ENCODE measurements at places on chromosomes 1 and 21.

DNA sequence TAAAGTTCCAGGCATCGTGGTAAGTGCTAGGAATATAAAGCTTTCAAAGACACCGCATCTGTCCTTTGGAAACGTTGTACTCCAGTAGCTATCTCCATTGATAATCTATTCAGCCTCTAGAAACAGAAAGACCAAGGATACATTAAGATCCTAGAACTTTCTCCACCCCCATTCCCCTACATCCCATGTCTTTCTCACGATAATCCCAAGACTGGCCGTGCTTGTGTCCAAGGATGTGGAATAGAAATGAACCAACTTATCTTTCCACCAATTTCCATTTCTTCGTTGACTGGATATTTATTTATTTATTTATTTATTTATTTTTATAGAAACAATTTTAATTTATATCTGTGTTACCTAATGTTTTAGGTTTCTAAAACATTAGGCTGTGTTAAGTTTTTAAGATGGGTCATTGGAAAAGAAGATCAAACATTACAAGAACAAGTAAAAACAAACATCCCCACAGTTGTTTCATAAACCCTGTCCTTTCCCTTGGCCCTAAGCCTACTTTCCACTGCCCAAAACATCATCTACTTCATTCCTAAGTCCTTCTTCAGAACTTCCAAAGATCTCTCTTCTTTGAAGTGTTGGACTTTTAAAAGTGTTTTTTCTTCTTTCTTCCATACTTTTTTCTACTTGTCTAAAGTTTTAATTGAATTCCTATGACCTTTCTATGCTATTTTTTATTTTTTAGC lies 39.7 kb downstream of the LRRC8C start:
- DNase-seq, result no peak

GRCh38 chr1:53633073-53633704 lies 105.8 kb downstream of the GLIS1 start:
- DNase-seq, result no peak

DNA sequence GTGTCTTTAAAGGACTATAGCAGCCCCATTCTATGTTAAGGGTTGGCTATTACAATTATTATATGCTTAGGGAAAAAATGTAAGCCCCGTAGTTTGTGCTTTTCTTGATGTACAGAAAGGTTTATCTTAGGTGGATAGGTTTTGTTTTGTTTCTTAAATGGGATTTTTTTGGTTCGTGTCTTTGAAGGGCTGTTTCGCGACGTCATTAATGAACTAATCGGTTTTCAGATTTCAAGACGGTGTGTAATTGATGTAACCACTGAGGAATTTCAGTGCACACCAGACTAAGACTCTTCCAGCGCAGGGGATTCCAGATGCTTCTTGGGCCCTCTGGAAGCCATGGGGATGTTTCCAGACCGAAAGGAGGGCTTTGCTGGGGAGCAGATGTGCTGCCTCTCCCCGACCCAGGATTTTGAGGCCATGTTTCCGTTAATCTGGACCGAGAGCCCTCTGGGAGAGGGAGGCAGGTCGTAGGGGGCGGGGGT lies 4.8 kb upstream of the SIM2 start:
- DNase-seq, result no peak

DNA sequence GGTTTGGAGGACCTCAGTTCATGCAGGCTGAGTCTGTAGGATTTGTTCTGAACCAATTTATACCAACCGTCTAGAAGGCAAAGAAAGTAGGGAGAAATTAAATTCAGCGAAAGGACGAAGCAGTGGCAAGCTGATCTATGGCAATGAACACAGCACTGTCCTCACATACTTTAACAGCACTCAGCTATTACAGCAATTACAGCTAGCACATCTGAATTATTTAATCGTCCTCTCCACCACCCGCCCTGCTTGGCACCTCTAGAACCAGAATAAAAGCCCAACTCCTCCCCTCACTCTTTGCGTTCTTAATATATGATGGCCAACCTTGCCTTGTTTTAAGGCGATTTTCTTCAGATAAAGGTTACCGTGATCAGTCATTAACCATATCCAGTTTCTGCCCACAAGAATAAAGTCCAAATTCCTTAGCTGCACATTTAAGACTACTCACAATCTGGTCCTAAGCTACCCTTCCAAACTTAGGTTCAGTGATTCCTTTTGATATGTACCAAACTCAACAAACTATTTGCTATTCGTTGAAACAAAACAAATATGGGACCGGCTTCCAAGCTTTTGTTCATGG lies 169.4 kb upstream of the ESRRG start:
- no peak for DNase-seq

GRCh38 chr1:175367896-175368295 lies 175.3 kb upstream of the KIAA0040 start:
- DNase-seq, result no peak

- peak; percentile 71 for DNase-seq
These were observed 16.4 kb downstream of the TP73 start for GRCh38 chr1:3668585-3669300.

DNA sequence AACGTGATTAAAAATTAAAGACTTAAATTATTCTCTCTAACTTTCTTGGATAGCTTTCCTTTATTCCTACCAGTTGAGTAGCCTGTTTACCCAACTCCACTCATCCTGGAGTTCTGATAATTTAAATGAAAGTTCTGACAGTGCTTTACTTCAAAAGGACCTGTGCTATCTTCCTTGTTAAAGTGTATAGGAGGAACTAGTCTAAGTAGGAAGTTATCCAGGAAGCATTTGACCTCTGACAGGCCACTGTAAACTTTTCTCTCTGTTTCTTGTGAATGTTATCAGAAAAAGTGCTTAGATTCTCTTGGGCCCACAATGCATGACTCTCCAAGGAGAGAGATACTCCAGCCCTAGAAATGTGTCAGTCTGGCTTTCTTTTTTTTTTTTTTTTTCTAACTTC lies 9.2 kb downstream of the UAP1 start:
- DNase-seq, result no peak

DNA sequence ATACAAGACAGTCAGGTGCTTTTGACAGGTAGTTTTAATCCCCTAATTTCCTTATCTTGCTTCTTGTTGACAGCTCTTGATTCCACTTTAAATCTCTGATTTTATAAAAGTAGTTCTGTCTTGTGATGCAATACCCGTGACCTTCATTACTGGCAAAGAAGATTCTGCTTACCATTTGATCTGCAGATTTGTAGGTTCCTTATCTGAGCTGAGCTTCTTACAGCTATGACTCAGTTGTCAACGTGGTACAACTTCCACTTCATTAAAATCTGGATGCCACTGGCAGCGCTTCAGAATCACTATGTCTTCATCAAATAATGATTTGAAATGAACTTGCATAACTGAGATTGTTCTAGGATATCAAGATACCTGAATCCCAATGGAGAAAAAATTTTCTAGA lies 543.6 kb upstream of the B3GALT2 start:
- no peak for DNase-seq

GRCh38 chr21:45187646-45188045 lies 100.0 kb downstream of the POFUT2 start:
- no peak for DNase-seq

GRCh38 chr1:176720838-176721237 lies 257.9 kb downstream of the PAPPA2 start:
- no peak for DNase-seq

GRCh38 chr1:23545851-23546250 lies 13.4 kb downstream of the ID3 start:
- DNase-seq, result no peak

DNA sequence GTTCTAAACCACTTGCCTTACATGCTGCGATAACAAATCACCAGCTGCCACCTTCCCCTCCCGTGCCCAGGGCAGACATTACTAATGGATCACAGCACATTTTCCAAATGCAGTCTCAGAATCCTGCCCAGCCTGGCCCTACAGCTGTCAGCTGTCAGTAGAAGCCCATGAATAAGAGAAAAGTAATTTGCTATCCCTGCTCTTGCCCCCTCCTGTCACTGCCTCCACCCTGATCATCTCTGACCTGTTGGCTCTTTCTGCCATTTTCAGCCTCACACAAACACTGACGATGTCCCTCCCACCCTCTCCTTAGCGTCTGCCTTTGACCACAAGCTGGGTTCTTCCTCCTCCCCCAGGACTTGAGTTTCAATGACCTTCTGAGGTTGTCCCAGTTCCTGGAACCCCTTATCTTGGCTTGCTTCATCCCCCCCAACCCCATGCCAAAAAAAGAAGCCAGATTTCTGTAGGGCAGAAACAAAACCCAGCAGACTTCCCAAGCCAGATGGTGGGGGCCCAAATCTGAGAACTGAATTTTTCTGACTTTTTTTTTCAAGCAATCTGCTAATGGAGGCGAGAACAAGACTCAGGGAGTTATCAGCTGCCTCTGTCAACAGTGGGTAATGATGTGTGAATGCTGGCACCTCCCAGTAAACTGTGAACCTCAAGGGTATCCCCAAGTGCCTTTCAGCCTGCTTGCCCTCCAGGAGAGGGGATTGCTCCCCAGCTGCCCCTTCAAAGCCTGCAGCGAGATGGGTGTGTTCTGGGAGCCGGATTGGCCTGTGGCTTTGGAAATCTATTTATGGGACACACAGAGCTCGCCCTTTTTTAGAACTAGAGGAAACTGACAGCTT lies 216.5 kb upstream of the VAMP3 start:
- DNase-seq, result no peak

GRCh38 chr1:205570173-205570501 lies 61.7 kb downstream of the ELK4 start:
- DNase-seq, result no peak

GRCh38 chr1:224623310-224623714 lies 7.2 kb downstream of the CNIH3 start:
- peak; percentile 56 for DNase-seq

DNA sequence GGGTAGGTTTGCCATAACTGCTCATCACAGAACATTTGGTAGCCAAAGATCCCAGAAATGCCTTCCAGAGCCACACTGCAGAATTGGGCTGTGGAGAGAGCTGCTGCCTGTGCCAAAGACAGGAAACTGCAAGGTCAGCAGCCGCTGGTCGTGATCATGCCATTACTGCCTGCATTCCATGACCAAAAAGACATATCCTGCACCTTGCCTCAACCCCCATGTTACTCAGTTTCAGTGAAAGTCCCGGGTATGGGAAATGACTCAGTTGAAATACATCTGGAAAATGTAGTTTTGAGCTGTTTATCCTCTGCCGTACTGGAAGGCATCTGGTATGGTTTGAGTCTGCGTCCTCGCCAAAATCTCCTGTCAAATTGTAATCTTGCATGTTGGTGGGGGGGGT lies 161.7 kb downstream of the FCRL5 start:
- peak; percentile 86 for DNase-seq

DNA sequence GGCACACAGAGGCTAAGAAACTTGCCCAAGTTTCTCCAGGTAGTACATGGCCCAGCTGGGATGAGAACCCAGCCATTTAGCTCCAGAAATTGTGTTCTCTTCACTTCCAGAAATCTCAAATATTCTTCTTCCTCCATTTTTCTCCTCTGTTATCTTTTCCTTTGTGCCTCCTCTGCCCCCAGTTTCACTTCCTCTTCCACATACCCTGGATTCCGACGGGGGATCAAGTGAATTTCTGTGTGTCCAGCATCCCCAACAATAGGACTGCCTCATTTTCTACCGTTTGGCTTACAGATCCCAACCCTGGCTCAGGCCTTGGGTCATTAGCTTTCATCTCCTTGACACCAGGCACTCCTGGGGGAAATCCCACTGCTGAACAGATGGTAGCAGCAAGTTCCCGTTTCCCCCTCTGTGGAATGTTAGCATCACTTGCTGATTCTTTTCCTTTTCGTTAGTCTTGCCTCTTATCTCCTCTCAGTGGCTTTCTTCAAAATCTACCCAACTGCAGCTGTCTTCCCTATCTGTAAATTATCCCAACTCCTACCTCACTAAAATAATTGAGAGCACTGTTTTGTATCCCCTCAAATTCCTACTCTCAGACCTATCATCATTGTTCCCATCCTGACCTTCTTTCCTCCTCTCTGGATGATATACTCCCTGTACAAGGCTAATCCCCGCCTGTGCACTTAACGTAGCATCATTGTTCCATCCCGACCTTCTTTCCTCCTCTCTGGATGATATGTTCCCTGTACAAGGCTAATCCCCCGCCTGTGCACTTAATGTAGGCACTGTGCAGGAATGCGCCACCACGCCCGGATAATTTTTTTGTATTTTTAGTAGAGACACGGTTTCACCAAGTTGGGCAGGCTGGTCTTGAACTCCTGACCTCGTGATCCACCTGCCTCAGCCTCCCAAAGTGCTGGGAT lies 36.5 kb downstream of the SCCPDH start:
- no peak for DNase-seq

DNA sequence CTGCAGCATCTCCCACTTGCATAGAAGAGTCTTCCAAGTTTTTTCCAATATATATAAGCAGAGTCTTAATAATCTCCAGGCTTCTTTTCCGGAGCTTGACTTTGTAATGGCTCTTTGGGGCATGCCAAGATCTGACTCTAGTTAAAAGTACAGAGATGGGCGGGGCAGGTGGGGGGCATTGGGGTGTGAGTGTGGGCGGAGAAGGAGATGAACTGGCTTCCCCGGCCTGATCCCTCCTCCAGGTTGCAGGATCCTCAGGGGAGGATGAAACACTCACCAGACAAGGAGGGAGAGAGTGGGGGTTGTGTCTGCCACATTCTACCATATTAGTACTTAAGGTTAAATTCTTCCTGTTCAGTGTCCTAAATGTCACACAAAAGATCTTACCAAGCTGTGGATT lies 23.0 kb downstream of the S100A10 start:
- no peak for DNase-seq

Measured in AG20443 (cell line).